ENCODE measurements at places on chromosomes 4 and X.

DNA sequence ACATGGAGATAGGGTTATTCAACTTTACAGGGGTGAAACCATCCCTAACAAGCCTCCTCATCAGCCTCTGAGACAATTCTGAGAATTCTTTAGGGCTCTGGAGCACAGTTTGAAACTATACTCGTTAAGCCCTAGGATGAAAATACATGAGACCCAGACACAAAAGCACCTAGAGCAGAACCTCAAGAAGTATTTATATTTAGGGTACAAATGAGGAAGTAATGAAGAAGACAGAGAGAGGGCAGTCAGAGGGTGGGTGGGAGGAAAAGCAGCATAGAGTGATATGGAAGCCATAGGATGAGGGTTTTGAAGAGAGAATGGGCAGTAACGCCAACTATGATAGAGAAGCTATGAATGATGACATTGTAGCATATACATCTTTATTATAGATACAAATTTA is 250.3 kb downstream of the DCLK2 start:
- no peak for DNase-seq

GRCh38 chr4:3387943-3388361 is 53.8 kb upstream of the HGFAC start:
- DNase-seq = no peak

DNA sequence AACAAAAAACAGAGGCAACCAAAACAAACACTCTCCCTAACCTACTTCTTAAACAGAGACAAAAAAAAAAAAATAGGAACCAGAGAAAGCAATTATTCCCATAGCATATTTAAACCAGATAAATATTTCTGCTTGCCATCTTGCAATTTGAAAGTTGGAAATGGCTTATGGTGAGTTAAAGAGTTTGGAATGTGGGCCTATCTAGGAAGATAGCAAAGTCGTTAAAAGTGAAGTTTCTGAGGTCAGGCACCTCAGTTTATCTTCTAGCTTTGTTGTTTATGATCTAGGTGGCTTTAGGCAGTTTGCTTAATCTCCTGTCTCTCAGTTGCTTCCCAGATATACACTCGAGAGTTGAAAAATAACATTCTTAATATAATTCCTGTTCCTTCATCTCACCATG is 284.2 kb downstream of the KCNIP4 start:
- no peak for DNase-seq

- DNase-seq = peak; percentile 83
These were observed 155.7 kb upstream of the JADE1 start for GRCh38 chr4:128653527-128654444.

DNA sequence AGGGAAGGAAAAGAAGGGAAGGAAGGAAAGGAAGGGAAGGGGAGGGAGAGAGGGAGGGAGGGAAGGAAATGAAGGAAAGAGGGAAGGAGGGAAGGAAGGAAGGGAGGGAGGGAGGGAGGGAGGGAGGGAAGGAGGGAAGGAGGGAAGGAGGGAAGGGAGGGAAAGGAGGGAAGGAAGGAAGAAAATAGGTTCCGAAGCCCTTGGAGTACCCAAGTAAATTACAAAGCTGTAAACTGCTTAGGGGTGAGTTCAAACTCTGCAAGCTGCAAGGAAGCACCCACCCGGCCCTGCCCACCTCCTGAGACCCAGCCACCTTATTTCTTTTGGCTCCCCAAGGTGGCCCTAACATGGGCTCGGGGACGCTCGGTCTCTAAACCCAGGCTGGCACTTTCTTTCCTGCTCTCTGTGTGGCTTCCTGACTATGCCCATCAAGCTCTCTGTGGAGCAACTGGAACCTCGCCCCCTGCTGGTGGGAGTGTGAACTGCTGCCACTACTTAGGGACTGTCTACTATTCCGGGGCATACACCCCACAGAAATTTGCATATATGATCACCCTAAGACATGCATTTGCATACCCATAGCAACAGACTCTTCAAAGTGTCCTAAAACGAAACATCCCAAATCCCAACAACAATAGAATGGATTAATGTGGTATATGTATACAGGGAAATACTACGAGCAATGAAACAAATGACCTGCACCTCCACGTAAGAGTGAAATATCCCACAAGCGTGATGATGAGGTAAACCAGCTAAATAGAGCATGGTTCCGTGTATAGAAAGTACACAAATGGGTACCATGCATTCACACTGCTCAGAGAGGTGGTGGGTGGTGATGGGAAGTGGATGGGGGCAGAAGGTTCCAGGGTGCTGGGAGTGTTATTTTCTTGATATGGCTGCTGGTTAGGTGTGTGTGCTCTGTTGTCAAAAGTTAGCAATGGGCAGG is 151.7 kb upstream of the TBL1X start:
- peak; percentile 25 for DNase-seq

GRCh38 chr4:29051381-29051965 is 1668.7 kb upstream of the PCDH7 start:
- no peak for DNase-seq

DNA sequence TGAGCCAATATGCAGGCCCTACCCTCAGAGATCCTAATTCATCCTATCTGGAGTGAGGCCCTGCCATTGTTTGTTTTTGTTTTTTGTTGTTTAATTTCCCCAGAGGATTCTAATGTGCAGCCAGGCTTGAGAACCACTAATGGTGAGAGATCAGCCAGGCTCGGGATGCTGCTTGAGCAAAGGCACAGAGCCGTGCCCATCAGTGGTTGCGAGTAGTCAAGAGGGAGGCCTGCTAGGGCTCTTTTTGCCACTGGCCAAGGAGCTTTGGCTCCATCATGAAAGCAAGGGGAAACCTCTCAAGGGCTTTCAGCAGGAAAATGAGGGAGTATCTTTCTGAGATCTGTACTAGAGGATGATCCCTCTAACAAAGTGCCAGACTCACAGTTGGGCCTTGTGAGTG is 2.7 kb downstream of the TCEANC start:
- DNase-seq = no peak

GRCh38 chr4:141395246-141395830 is 174.6 kb downstream of the ZNF330 start:
- DNase-seq = no peak

DNA sequence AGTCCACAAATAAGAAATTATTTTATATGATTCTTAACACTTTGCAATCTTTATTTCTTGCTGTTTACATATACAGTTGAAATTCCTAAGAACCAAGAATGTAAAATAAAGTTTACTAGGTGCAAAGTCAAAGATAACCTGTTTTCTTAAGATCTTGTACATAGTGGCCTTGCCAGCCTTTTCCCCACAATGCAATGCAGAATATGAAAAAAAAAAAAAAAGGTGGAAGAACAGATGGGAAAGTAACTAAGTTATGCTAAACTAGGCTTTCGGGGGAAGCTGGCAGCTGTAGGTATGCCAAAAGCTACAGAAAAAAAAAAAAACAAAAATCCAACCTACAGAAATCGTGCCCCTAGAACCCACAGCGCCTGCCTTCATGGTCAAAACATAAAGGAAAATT is 1588.4 kb downstream of the STIM2 start:
- no peak for DNase-seq

- no peak for DNase-seq
These were observed 505.6 kb downstream of the RAPGEF2 start for GRCh38 chr4:159608436-159608835.

DNA sequence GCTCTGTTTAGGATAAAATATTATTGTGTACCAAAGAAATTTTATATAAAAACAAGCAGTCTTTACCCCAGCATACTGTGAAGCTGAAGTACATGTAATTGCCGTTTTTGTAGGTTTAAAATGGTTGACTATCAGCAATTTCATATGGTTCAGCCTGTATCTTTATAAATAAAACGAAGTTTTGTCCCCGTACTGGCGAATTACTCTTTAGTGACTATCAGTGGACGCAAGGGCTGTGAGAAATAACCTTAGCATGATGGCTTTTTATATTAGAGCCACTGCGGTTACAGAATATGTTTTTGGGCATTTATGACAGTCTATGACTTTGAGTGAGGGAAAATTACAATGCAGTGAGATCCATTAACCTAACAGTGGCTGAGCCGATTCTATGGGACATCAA is 1.2 kb downstream of the GPM6B start:
- DNase-seq = no peak

DNA sequence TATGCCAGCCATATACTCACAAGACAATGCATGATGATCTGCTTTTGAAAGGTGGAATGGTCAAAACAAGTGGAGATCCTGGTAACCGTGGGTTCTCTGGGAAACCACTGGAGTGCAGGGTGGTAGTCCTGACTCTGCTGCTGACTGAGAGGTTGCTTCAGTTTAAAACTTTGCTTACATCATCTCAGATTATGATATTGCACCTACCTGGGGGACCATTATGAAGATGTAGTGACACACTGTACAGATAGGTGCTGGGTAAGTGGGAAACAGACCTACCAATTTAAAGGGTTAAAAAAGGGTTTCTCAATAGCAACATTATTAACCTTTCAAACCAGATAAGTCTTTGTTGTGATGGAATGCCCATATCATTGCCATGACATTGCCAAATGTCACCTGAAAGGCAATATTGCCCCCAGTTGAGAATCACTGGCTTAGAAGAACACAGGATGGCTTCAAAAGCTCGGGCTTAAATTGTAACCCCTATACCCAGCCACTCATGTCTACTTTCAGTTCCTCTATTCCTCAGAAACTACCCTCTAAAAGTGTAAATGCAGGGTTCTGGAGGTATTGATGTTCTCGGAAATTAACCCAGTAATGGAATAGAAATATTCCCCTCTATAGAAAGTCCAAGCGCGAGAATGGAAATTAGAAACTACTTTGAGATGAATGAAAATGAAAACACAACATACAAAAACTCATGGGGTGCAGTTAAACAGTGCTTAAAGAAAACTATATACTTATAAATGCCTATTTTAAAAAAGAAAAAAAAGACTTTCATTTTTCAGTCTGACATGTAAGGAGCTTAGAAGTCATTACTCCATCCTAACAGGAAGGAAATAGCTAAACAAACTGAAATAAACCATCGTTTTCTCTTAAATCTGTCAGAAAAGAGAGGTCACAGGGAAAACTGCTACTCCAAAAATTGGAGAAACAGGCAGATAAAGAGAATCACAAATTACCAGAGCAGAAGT is 65.8 kb downstream of the ARHGEF6 start:
- DNase-seq = no peak

GRCh38 chr4:136571315-136571714 is 961.0 kb downstream of the PCDH18 start:
- no peak for DNase-seq

- DNase-seq = no peak
These were observed 221.0 kb upstream of the GPRIN3 start for GRCh38 chr4:89528526-89529133.

DNA sequence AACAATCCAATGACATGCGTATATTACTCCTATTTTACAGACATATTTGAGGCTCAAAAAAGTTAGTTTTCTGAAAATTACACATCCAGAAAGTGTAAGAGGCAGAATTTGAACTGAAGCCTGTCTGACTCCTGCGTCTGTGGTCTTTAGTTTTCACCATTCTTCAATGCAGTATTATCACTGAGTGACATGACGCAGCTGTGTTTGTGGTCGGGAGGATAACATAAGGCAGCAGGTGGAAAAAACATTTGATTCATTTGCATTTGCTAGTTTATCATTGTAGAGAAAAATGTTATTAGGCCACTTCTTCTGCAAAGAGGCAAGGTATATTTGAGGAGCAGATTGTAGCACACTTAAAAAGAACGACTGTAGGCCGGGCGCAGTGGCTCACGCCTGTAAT is 186.7 kb downstream of the TENM3 start:
- DNase-seq = no peak

DNA sequence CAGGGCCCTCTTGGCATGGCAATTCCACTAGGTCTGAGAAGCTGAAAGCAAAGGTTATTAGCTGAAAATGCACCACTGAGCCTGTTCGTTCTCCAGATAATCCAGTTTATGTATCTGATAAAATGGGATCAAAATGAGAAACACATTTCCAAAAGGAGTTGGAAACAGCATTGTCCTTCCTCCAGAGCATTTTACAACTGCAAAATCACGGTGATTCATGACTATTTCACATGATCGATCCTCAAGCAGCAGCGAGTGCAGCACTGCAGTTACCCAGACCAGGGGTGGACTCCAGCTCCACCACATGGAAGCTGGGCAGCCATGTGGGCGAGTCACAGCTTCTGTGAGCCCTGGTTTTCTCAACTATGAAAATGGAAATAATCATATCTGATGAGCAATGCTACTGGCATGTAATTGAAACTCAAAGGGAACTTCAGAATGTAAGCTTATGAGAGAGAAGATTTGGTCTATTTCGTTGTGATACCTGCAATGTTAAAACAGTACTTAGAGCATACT is 78.7 kb upstream of the MSX1 start:
- DNase-seq = no peak

- no peak for DNase-seq
These were observed 232.3 kb downstream of the FRMPD4 start for GRCh38 chrX:12370497-12370986.

- no peak for DNase-seq
These were observed 42.0 kb upstream of the TAPT1 start for GRCh38 chr4:16268290-16268689.

DNA sequence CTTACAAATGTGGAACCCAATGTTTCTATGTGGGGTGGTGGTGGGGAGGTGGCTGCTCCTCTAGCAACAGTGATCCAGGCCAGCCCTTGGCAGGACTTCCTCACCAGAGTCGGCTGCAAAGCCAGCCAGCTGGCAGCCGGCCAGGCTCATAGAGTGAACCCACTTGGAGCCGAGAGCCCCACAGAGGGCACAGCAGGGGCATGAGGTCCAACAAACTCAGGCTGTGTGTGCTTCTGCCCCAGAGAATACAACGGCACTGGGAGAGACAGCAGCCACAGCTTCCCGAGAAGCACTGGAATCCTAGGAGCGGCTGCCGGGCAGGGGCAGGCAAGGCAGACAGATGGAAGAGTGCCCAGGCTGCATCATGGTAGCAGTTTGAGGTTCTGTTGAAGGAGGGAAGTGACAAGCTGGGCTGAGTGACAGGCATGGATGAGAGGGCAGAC is 23.5 kb upstream of the SOWAHD start:
- peak; percentile 84 for DNase-seq

DNA sequence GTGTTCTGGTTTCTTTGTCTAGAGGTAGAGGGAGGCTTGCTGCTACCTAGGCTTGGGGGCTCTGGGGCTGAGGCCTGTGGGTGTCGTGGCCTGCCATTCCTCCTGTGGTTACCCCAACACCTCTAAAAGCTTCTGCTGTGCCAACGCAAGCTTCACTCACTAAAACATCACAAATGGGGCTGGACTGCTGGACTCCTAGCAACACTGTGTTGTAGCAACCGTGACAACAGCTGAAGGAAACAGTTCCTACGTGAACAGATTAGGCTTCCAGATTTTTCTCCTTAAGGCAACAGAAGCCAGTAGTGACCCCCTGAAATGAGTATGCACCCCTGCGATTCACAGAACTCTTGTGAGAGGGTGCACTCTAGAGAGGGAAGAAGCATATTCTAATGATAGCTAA is 138.3 kb upstream of the TEX13D start:
- DNase-seq = no peak
